ENCODE measurements at places on chromosomes 11 and 22.

DNA sequence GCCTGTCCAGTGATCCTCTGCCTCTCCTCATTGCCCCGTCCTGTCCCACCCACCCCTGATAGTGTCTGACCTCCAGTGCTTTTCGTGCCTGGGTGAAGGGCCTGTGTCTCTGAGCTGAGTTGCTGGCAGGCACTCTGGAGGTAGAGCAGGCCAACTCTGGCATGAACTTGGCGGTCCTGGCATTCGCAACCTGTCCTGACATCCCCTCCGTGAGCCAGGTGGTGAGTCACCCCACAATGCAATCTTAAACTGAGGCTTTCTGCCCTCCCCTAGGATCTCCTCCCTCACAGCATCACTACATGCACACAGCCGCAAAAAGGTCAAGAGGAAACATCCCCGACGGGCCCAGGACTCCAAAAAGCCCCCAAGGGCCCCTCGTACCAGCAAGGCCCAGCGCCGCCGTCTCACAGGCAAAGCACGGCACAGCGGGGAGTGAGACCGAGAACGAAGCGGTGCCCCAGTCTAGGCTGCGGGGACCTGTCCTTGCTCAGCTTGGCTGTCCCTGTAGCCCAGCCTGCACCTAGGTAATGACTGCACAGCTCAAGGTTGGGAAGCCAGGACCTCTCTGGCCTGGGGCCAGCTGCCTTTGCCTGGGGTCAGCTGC lies 4.9 kb downstream of the NOL12 start:
- DNase-seq = no peak

DNA sequence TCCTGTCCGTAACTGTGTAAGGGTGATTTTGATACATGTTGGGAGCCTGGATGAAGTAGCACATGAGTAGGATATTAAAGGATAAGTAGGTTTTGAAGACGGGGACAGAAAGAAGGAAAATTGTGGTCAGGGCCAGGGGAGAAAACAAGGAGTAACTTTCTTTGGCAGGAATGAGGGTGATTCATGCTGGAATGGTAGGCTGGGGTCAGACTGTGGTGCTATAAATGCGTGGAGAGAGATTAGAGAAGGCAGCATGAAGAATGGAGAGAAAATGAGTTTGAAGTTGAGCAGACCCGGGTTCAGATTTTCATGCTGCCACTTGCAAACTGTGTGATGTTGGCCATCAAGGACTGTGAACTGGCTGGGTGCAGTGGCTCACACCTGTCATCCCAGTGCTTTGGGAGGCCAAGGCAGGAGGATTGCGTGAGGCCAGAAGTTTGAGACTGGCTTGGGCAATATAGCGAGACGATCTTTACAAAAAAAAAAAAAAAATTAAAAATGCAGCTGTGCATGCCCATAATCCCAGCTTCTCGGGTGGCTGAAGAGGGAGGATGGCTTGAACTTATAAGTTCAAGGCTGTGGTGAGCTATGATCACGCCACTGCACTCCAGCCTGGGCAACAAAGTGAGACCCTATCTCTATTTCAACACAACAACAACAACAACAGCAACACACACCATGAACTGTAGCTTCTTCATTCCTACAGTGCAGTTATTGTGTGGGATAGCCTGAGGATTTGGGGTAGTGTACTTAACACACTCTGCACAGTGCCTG lies 22.3 kb downstream of the ZBTB16 start:
- DNase-seq = no peak

- DNase-seq = peak; percentile 19
Observed at GRCh38 chr11:45182902-45183301, 36.5 kb downstream of the PRDM11 start.

- no peak for DNase-seq
Observed at GRCh38 chr11:47478651-47479329, 29.9 kb upstream of the RAPSN start.

GRCh38 chr11:126483621-126484195 lies 128.2 kb downstream of the ST3GAL4 start:
- no peak for DNase-seq

DNA sequence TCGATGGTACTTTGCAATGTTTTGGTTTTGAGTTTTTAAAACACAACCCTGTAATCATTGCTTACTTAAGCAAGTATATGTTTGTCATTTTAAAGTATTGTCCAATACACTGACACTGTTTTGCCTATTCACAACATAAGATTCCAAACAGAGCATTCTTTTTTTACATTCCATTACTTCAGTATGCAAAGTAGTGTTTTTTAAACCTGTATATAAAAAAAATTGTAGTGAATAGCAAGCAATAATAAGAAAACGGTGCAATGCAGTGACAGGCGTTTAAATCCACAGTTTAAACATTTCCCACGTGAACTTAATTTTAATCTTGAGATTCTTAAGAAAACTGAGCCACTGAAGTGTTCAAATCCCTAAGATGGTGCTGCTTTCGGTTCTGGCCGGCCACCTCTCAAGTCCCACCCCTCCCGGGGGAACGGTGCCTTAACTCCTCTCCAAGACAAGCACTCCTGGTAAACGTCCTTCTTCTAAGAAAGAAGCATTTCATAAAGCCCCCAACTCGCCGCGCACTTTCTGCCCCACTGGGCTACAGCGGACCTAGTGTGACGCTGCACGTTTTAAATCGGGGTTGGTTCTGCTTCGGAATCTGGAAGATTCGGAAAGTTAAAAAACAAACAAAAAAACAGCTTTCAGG lies 2.9 kb downstream of the PGR start:
- no peak for DNase-seq

DNA sequence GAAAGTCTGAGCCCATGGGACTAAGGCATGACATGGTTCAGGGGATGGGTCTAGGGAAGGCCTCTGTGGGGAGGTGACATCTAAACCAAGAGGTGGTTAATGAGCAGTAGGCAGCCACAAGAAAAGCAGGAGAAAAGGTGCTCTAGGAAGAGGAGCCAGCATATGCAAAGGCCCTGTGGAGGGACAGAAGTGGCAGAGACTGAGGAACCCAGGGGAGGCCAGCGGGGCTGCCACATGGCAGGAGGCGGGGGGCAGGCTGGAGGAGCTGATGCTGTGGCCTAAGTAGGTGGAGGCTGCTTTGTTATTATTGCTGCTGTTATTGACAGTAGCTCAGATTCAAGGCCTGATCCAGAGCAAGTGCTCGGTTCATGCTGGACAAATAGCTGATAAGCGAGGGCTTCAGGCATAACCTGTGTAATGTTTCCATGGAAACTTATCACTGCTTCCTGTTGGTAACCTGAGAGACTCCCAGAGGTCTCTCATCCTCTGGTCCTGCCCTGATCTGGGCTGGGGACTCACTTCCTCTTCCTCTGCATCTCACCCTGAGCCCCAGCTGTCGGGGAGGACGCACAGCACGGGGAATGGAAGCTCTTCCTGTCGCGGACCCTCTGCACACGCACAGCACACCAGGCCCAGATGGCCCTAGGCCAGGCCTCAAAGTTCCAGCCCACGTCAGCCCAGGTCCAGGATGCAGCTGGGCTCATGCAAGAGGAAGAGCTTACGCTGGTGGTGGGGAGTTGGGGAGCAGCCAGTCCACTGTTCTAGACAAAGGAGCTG lies 75.2 kb upstream of the TP53I11 start:
- DNase-seq = peak; percentile 22

DNA sequence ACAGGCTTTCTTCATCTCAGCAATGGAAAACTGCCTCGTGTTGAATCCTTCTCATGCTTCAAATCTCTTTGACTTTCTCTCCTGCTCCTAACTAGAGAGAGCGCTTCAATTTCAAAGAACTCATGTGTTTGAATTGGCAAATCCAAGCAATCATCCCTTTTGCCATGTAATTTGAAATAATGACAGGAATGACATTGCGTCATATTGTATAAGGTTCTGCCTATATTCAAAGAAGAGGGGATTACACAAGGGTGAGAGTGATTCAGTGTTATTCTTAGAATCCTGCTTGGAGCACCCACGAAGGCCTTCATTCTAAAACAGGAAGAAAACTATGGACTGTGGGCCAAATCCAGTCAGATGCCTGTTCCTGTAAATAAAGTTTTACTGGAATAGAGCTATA lies 720.6 kb downstream of the JRKL start:
- no peak for DNase-seq

GRCh38 chr22:36413022-36413775 lies 25.4 kb upstream of the MYH9 start:
- DNase-seq = peak; percentile 36

DNA sequence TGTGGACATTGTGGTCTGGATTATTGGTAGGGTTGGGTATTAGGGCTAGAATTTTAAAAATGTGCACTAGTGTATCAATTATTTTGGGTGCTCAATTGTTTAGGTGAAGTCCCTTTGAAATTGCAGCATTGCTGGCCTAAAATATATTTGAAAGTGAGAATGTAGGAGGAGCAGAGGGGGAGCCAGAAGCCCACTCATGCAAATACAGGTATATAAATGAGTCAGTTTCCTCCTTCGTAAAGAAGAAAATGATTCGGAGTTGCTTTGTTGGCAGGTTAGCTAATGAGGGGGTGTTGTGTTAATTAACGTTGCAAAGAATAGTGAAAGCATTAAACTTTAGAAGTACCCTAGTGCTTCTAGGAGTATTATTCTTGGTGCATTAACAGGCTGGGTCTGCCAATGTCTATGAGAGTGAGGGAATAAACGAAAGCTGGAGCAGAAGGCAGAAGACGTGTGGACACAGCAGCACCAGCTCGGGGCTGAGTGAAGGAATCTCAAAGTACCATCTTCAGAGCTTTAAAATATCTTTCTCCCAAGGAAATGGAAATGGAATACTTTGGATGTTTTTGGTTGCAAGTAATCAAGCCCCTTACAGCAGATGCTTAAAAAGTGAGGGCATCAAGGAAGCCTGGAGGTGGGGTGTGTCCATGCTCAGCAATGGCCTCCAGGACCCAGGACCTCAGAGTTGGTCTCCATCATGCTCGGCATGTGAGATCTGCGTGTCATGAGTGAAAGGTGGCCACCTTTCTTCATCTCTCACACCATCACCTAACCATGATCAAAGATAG lies 522.9 kb downstream of the NTM start:
- DNase-seq = no peak

DNA sequence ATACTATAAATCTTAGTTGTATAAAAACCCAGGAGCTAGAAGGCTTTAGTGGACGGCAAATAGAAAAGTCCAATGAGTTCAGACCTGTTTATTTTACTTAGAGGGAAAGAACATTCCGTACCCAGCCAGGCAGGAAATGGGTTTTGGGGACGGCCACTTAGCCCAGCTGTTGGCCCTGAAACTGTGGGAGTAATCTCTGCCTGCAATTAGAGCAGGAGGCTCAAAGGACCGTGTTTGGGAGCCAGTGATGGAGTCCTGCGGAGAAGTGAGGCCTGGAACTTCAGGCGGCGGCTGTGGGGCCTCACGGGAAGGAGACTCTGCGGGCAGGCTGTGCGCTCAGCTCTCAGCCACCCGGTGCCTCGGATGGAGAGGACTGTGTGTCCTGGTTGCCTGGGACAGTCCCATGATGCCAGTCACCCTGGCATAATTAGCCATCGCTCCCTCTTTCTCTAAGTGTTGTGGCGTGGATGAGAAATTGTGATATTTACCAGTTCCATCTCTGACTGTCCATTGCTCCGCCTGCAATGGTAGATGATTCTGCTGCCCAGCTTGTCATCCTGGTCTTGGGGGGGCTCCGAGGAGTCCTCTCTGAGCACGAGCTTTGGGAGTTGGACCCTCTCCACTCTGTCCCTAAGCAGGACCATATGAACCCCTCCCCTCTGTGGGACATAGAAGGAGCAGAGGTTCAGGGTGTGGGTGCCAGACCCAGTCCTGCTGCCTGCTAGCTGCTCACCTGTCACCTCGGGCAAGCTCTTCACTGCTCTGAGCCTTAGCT lies 530.3 kb downstream of the TBC1D22A start:
- no peak for DNase-seq

DNA sequence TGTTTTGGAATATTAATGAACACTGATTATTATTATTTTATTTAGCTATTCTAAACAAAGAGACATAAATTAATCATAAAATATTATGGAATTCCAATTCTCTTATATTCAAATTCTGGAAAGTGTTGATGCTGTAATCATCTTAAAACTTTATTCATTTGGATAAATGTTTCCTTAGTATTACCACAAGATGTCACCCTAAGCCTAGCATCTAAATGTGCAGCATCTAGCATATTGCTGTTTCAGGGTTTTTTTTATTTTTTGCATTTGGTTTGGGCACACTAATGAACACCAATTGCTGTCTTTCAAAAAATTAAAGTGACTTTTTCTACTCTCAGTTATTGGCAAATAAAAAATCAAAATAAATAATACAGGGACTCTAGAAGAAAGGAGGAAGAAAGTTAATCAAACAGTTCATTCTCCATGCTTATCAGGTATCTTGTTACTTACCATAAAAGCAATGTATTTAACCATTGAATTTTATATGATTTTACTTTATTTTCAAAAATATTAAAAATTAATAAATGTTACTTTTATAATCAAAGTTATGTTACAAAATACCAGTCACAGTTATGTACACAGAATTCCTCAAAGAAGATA lies 31.8 kb downstream of the DLG2 start:
- DNase-seq = peak; percentile 63

- DNase-seq = no peak
Observed at GRCh38 chr11:79192836-79193235, 248.0 kb downstream of the TENM4 start.

- peak; percentile 58 for DNase-seq
Observed at GRCh38 chr22:19877626-19878339, 23.1 kb upstream of the GNB1L start.

DNA sequence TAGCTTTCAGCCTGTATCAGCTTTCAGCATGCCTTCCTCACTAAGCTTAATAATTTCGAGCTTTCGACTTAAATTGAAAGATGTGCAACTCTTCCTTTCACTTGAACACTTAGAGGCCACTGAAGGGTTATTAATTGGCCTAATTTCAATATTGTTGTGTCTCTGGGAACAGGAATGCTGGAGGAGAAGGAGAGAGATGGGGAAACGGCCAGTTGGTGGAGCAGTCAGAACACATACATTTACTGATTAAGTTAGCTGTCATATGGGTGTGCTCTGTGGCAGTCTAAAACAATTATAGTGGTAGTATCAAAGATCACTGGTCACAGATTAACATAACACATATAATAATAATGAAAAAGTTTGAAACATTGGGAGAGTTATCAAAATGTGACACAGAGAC lies 106.2 kb downstream of the LRRC32 start:
- DNase-seq = no peak

GRCh38 chr11:116829525-116830183 lies at the start of gene APOC3:
Gene APOC3 (plus strand): TSS chr11:116829907. CDS start chr11:116830583, 676 bp downstream.
- peak; percentile 37 for DNase-seq
